ENCODE measurements at places on chromosomes 3 and 15.

DNA sequence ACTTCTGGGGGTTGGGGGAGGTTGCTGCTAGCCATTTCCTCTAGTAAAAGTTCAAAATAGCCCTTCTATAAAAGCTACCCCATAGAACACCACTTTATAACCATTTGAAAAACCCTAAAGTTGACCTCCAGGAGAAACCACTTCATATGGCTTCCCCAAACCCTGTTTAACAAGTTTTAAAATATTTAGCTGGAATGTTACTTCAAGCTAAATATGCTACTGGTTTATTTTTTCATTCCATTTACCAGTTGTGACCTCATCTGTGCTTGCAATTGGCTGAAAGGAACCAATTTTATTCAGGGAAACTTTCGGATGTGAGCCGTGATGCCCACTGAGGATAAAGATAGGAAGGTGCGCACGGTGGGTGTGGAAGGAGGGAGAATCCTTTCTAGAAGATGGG is 221.3 kb downstream of the SUCLG2 start:
- no peak for DNase-seq

DNA sequence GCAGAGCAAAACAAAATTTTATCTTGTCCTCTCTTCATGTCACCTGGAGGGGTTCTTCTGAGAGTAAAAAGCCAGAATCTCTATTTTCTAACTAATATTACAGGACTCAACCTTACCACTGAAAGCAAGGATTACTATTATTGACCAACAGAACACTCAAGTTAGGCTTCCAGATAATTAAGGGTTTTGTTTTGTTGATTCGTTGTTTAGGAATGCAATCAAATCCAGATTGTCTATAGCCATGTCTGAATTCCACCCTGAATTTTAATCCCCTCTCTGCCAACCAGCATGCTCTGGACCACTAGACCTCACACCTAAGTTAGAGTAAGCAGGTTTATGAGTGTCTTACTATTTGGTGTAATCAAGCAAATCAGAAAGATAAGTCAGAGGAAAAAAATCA is 90.7 kb downstream of the PEAK1 start:
- no peak for DNase-seq

DNA sequence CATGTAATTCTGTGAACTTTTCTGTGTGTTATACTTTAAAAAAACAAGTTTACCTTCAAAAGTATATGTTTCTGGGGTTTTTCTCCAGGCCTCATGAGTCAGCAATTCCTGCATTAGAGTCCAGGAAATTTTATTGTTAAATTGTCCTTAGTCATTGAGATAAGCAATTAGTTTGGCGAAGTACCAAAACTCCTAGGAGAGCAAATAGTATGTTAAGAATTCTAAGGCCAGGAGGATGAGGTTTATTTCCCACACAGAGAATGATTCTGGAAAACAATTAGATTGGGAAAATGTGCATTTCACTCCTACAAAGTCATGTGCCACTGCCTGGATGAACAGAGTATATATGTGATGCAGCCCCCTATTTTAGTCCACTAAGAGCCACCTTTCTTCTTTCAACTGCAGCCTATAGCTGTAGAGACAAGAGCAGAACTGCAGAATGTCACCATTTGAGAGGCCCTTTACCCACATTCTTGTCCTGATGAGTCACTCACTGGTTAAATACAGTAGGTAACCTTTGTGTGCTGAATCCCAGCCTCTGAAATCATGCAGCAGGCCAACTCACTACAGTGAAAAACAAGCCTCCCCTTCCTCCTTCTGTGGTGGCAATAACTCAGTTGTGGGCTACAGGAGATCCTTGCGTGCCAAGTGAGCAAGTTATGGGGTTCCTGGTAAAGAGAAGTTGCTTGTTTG is 452.8 kb upstream of the THBS1 start:
- no peak for DNase-seq

DNA sequence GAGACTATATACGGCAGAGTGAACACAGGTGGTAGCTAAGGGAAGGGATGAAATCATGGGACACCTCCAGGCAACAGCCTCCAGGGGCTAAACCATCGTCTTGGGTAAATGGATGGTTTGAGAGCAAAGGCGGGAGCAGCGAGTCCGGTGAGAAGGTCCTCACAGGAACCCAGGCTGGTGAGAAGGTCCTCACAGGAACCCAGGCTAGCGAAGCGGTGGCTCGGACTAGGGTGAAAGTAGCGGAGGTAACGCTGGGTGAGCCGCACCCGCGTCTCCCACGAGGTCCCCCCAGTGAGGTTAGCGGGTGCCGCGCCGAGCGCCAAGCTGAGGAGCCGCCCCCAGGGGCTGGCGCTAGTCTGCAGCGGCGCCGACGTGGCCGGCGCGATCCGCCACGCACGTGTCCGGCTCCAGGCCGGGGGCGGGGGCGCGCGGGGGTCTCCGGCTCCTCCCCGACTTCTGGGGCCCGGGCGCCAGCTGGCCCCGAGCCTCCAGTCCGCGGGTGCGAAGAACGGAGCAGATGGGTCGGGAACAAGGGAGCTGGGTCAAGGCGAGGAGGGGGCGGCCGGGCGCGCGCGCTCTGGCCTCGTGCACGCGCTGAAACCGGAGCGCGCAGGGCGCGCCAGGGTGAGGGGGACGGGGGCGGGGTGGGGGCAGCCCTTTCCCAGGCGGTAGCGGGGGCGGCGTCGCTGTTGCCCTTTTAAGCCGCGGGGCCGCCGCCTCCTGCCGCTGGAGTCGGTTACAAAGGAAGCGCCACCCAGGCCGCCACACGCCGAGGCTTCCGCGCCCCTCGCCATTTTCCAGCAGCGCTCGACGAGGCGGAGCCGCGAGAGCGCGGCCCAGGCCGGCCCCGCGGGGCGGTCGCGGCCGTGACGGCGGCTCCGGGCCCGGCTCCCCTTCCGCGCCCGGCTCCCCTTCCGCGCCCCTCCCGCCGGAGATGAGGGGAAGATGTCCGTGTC is at the start of gene UBE2Q2:
TSS of gene UBE2Q2 (plus strand) at position 726 of the 956 bp plus-strand sequence. CDS start at position 946, 220 bp downstream.
- DNase-seq: peak; percentile 58

- DNase-seq: peak; percentile 89
Measured at GRCh38 chr15:70319466-70319865, 221.7 kb upstream of the TLE3 start.

- no peak for DNase-seq
Measured at GRCh38 chr15:53328341-53328740, 431.1 kb downstream of the WDR72 start.

DNA sequence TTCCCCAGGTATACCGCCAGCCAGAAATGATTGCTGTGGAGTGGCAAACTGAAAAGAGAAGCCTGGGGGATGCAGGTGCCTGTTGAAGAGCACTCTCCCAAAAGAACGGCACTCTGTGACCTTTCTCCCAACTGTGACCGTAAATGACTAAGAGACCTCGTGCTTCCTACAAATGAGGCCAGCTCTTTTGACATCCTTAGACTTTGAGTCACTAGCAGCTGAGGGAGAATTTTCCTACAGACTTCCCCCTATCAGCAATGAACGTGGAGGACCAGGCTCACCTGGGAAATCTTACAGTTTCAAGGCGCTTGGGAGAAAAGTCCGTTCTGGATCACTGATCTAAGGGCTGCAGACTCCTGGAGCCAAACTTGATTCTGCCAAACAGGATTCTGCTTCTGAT is 8.6 kb downstream of the AQP9 start:
- no peak for DNase-seq

DNA sequence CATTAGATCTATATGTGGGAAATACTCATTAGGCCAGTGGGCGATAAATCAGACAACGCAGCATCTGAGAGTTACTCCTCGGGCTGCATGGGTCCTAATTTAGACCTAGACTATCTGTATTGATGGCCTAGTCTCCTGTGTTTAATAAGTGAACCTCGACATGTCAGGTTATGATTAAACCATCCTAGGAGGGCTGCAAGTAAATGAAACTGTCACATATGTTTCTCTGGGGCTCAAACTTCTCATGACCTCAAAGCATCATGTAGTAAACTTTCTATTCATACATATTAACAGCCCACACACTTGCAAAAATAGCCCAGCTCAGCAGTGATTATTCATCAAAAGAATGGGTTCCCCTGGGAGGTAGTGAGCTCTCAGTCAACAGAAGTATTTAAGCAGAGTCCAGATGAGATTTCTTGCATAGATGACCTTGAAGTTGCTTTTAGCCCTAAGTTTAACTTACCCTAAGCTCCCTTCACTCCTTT is 51.6 kb downstream of the RAB11A start:
- no peak for DNase-seq

- DNase-seq: no peak
Measured at GRCh38 chr15:85622221-85622831, 172.4 kb downstream of the KLHL25 start.

DNA sequence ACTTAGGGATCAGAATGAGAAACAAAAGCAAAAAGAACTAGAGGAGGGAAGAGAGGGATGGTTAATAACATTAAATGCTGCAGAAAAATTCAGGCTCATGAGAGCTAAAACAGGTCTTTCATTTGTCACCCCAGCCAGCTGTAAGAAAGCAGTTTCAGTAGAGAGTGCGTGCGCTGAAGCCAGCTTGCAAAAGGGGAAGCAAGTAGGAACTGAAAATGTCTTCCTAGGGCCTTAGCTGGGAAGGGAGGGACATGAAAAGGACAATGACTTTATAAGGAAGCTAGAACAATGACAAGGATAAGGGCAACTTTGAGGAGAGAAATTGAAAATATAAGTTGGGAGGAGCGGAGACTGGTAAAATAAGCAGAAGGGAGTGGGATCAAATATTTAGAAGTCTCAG is 3.1 kb downstream of the CIAO2A start:
- DNase-seq: peak; percentile 48

GRCh38 chr3:171915275-171915674 is 72.1 kb downstream of the TMEM212 start:
- no peak for DNase-seq

DNA sequence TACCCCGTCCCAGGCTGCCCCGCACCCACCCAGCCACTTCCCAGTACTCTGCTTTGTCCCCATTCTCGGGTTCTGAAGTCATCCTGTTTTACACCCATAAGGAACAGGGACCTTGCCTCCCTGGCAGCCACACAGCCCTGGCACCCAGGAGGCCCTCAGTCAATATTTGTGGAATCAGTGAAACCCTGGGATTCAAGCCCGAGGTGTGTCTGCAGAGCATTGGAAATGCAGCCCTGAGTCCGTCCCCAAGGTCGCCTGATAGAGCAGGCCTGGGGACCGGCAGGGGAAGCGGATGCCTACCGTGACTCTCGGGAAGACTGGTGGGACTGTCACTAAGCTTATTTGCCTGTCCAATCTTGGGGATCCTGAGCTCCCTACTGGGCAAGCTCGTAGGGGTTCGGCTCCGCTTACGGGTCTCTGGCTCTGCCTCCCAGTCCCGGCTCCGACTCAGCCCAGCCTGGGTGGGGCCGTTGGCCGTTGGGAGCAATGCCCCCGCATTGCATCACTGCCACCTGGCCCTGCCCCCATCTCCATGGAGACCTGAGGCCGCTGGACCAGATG is 64.4 kb upstream of the TAMM41 start:
- DNase-seq: no peak

DNA sequence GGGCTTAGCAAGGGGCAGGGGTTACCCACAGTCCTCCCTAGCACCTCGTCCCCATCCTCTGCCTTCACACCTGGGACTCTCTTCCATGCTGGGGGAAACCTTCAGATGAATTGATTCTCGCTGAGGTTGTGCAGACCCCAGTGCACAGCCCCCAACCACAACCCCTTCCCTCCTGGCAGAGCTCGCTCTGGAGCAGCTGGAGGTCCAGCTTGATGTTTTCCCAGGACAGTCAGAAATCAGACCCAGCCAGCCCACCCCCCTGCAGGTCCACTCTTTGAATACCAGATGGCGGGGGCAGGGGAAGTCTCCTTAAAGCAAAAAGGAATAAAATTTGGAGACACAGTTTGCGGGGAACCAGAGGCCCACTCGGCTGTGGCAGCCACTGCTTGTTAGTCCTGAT is 234.4 kb downstream of the XXYLT1 start:
- no peak for DNase-seq

DNA sequence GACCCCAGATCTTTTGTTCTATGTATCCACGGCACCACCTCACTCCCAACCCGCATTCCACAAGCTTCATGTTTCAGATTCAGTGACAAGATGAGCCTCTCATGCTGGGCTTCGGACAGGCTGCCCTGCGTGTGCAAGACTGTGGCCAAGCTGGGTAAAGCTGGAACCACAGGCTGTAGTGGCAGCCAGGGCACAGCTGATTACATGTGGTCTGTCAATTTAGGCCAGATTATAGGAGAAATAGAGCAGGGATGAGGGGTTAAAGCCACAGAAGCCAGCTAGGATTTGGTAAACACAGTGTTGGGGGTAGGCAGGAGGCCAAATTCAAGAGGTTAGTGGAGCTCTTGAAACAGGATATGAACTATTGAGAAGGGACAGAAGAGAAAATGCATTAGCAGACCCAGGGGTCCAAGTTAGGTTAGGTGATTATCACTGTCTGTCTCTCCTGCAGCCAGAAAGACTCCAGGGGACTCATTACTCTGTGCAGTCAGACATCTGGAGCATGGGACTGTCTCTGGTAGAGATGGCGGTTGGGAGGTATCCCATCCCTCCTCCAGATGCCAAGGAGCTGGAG is 12.9 kb downstream of the SNAPC5 start:
- DNase-seq: no peak

- DNase-seq: peak; percentile 24
Measured at GRCh38 chr15:75647370-75648155, at the start of gene SNX33. TSS of gene SNX33 (plus strand) at chr15:75647912. CDS start at chr15:75649103, 1,191 bp downstream.

- DNase-seq: peak; percentile 16
Measured at GRCh38 chr3:25910997-25911396, 121.1 kb downstream of the OXSM start.

DNA sequence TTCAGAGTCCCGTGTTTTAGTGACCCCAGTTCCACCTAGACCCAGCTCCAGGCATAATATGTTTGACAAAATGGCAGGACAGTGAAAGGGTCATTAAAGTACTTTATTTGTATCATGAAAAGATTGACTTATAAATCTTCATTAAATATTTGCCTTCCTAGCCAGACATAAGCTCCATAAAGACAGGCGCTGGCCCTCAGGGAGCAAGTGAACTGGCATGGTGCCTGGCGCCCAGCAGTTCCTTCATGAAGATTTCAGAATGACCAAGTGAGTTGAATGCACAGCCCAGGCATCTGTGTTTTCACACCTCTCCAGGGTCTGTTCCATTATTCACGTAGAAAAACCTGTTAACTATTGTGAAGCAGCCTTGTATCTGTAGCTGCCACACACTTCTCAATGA is 166.2 kb downstream of the GAP43 start:
- DNase-seq: no peak

GRCh38 chr15:86929461-86929860 is 849.8 kb downstream of the AGBL1 start:
- no peak for DNase-seq

- DNase-seq: no peak
Measured at GRCh38 chr3:29693863-29694262, 413.0 kb downstream of the RBMS3 start.

DNA sequence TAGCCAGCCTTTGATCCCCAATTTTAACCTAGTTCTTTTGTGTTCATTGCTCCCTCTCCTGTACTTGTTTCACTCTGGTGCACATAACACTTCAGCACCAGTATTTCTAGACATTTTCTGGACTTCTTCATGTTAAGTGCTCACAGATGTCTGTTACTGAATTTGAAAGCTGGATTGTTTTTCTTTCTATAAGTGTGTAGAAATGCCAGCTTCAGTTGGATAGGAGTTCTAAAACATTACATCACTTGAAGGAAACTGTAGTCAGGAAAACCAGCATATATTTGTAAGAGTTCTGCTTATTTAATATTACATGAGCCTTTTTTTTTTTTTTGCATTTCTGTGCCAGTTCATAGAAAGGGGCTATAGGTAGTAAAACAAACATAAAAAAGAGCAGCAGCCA is 21.6 kb downstream of the QTRT2 start:
- DNase-seq: no peak

Data from naive B cell (primary cell).